Ascending aorta (tissue), 2 donors: ENCODE measurements at places on chromosomes 2 and 18.

GRCh38 chr2:227821043-227821942 is 7.7 kb downstream of the CCL20 start:
- DNase-seq: no peak

GRCh38 chr2:48668992-48669391 is 51.3 kb downstream of the GTF2A1L start:
- DNase-seq: no peak

DNA sequence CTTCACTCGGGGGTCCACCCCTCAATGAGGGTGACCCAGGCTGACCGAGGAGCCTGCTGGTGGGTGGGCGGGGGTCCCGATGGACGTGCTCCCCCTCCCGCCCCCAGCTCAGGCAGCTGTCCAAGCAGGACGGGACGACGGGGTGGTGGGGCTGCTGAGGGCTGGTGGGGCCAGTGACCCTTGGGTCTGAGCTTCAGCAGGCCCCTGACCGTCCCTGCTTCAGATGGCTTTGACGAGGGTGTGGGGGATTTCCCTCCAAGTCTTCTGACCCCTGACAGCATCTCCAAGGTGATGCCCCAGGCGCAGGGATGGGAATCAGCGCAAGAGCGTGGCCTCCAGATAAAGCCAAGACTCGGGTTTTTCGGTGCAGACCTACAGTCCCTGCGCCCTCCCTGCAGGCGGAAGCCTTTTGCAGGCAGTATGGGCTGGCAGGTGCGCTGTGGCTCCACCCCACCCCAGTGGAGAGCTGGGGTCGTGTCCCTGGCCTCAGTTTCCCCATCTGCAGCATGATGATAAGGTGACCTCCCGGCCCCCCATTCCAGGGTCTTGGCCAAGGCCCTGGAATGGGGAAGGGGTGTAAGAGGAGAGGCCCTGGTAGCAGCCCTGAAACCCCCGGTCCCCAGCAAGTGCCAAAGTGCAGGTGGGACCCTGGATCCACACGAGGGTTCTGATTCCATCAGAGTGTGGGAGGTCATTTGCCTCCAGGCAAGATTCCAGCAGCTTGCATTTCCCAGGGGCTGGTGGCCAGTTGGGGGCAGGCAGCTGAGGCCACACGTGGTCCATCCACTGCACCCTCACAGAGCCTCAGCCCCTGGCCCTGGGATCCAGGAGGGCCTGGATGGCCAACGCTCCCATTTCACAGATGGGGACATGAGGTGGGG is 8.7 kb downstream of the CROCC2 start:
- no peak for DNase-seq

DNA sequence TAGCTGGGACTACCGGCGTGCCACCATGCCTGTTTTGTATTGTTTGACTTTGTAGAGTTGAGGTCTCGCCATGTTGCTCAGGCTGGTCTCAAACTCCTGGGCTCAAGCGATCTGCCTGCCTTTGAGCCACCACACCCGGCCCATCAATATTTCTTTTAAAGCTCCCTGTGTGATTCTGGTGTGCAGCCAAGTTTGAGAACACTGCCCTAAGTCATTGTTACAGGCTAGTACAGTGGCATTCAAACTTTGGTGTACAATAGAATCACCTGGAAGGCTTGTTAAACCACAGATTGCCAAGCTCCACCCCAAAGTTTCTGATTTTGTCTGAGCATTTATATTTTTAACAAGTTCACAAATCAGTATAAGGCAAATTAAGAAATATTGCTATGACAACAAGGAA is 99.9 kb downstream of the RBBP8 start:
- no peak for DNase-seq

- DNase-seq: peak; percentile 95
These were observed 502 bp downstream of the TUBB6 start for GRCh38 chr18:12308386-12309100.
